ENCODE measurements at places on chromosomes 16 and 17.

GRCh38 chr17:1829592-1830257 lies at the start of the genes RPA1 and SMYD4:
RPA1 (plus strand) TSS chr17:1830005; CDS start chr17:1830094, 89 bp downstream.
SMYD4 (minus strand) TSS chr17:1829902; CDS start chr17:1827994, 1,908 bp downstream.
- DNase-seq: peak; percentile 72

GRCh38 chr16:86090461-86091170 lies 191.7 kb downstream of the IRF8 start:
- no peak for DNase-seq

GRCh38 chr16:66408163-66409048 lies 18.7 kb upstream of the BEAN1 start:
- no peak for DNase-seq

GRCh38 chr16:83110269-83110668 lies 483.5 kb downstream of the CDH13 start:
- no peak for DNase-seq

- DNase-seq: no peak
Measured at GRCh38 chr16:81431554-81432353, 12.9 kb upstream of the CMIP start.

GRCh38 chr16:74984194-74984528 lies 762 bp downstream of the WDR59 start:
- no peak for DNase-seq

- no peak for DNase-seq
Measured at GRCh38 chr16:14354561-14355351, 275.3 kb downstream of the PARN start.

- DNase-seq: no peak
Measured at GRCh38 chr16:85347213-85347591, 234.9 kb upstream of the CIBAR2 start.

GRCh38 chr17:66214884-66215528 lies 14.2 kb downstream of the APOH start:
- DNase-seq: no peak

- DNase-seq: no peak
Measured at GRCh38 chr16:31714903-31715504, 158.6 kb upstream of the ZNF267 start.

DNA sequence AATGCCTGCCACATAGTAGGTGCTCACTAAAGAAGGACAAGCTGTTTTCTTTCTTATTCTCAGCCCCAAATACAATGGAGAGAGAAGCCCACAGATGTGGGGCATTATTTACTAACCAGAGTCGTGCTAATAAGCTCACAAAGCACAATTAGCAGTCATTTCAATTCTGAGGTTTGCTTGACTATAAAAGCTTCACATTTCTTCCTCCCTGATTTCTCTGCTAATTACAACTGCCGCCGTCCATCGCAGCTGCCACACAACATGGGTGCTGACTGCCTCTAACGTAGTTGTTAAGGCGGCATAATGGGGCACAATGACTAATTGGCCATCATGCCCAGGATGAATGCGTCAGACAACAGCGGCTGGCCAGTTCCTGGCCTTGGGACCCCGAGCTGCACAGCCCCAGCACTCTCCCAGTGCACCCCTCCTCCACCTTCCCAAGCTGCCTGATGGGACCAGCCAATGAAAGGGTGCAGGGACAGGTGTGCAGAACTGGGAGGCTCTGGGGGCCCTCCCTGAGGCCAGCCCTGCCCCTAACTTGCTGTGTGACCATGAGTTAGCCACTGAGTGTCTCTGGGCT lies 109.2 kb downstream of the CCT6B start:
- DNase-seq: no peak

DNA sequence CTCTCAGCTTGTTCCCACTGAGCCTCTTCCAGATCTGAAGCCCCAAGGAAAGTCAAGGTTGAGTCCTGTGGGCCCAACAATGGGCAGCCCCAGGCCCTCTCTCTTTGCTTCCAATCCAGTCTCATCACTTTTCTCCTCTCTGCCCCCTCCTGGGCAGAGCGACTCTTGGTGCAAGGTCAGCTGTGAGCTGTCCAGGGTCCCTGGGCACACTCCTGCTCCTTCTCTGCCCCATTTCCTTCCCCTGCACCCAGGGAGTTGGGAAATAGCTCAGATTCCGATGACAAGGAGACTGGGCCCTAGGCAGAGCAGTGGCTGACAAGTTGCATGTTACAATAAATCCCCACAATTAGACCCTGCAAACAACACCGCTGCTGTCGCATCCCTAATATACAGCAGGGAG lies 16.1 kb upstream of the CRHR1 start:
- no peak for DNase-seq

All from activated T-helper 1 cell treated with anti-CD3 and anti-CD28 coated beads, Interleukin-2, amount 50 U/mL, for 16 hours (primary cell).